ENCODE measurements at places on chromosomes 3 and 15. TPM values are rescaled to one million over a fixed set of nuclear protein-coding genes. Genes with fewer than 3 reads are reported as not detected.

- peak within 1 kb of the TSS; percentile 87 for H3K4me3 ChIP-seq
- H3K36me3 ChIP-seq = peaks cover 5% of the 10 kb centered on the region
- peaks cover 31% of the 10 kb centered on the region for H3K4me1 ChIP-seq
- no peaks in the 10 kb centered on the region for H3K27me3 ChIP-seq
These were observed at the start of gene TIMMDC1 for GRCh38 chr3:119498186-119499011. TIMMDC1 (plus strand) TSS chr3:119498547; CDS start chr3:119498734, 187 bp downstream.

ADAMTSL3 gene
- total RNA-seq = 10.9 TPM

GRCh38 chr3:140276703-140277102, 341.7 kb downstream of the CLSTN2 start:
- no peak overlapping the region for H3K27ac ChIP-seq
- no peaks in the 10 kb centered on the region for H3K4me1 ChIP-seq
- H3K27me3 ChIP-seq = no peaks in the 10 kb centered on the region
- no peak overlapping the region for H3K4me3 ChIP-seq

ANKRD34C gene
- not detected for total RNA-seq

GRCh38 chr15:72375501-72375845, 341 bp downstream of the HEXA start:
- H3K27me3 ChIP-seq = no peaks in the 10 kb centered on the region
- peaks cover 41% of the 10 kb centered on the region for H3K4me1 ChIP-seq
- DNase-seq = no peak
- peak overlapping the region; percentile 95 for H3K27ac ChIP-seq
- H3K36me3 ChIP-seq = no peaks in the 10 kb centered on the region

- peaks cover 52% of the 10 kb centered on the region for H3K4me1 ChIP-seq
- H3K36me3 ChIP-seq = no peaks in the 10 kb centered on the region
- H3K4me3 ChIP-seq = no peak overlapping the region
- H3K27ac ChIP-seq = no peak overlapping the region
- DNase-seq = no peak
These were observed 40.2 kb downstream of the CMTM8 start for GRCh38 chr3:32278714-32279113.

GRCh38 chr3:45781841-45782240, 14.5 kb downstream of the SLC6A20 start:
- no peaks in the 10 kb centered on the region for H3K4me1 ChIP-seq
- H3K4me3 ChIP-seq = no peak overlapping the region
- no peaks in the 10 kb centered on the region for H3K36me3 ChIP-seq
- no peaks in the 10 kb centered on the region for H3K27me3 ChIP-seq
- H3K27ac ChIP-seq = no peak overlapping the region

- no peaks in the 10 kb centered on the region for H3K27me3 ChIP-seq
- peak overlapping the region; percentile 99 for H3K27ac ChIP-seq
- DNase-seq = peak; percentile 57
- no peaks in the 10 kb centered on the region for H3K36me3 ChIP-seq
- peak overlapping the region; percentile 90 for H3K4me3 ChIP-seq
These were observed 468 bp downstream of the UBP1 start for GRCh38 chr3:33439546-33440327.

- DNase-seq = peak; percentile 47
- H3K27me3 ChIP-seq = no peaks in the 10 kb centered on the region
- H3K36me3 ChIP-seq = no peaks in the 10 kb centered on the region
- no peak within 1 kb of the TSS for H3K27ac ChIP-seq
These were observed at the start of gene STAC for GRCh38 chr3:36380221-36381031. STAC (plus strand) TSS chr3:36380504; CDS start chr3:36380644, 140 bp downstream.

SLC28A2 gene
- not detected for total RNA-seq

- H3K4me1 ChIP-seq = no peaks in the 10 kb centered on the region
- no peak overlapping the region for H3K4me3 ChIP-seq
- no peaks in the 10 kb centered on the region for H3K27me3 ChIP-seq
- DNase-seq = no peak
These were observed 23.1 kb upstream of the EIF4A2 start for GRCh38 chr3:186760141-186760833.

ENTPD3 gene
- total RNA-seq = 4.4 TPM

GRCh38 chr3:146655333-146655996, 50.3 kb upstream of the PLSCR5 start:
- no peak overlapping the region for H3K4me3 ChIP-seq
- DNase-seq = no peak
- H3K36me3 ChIP-seq = no peaks in the 10 kb centered on the region
- H3K27ac ChIP-seq = no peak overlapping the region
- no peaks in the 10 kb centered on the region for H3K27me3 ChIP-seq

NR2F2 gene
- total RNA-seq = 29.3 TPM

DNA sequence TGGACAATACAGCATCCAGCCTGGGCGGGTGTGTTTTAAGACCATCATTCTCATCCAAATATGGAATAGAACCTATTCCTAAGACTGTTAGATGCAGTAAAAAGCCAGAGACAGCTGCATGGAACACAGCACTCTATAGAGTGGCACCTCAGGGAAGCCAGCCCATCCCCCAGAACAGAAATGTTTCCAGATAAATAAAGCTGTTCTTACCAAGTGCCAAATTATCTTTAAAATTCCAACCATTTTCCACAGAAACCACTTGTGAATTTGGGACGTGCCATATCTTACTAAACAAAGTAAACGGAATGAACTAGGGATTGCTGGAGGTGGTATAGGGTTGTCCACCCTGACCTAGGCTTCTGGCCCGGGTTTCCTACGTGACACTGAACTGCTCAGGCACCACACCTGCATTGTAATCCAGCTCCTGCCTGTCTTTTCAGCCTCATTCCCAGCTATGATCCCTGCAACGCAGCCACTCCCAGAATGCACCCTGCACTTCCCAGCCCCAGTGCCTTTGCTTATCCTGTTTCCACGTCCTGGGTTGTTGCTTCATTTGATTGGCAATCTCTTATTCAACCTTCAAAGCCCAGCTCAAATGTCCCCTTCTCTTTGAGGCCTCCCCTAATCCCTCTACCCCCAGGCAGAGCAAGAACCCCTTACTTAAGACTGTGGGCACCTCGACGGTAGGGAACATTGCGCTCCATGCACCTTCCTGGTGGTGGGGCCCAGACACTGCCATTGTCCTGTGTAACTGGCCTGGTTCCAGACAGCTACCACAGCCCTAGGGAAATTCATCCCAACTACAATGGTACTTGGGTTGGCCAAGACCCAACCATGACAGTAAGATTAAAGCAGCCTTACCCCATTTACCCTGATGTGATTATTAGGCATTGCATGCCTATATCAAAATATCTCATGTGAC, 100.2 kb downstream of the IQSEC1 start:
- no peaks in the 10 kb centered on the region for H3K27me3 ChIP-seq
- no peak for DNase-seq
- H3K27ac ChIP-seq = no peak overlapping the region
- H3K4me1 ChIP-seq = peaks cover 17% of the 10 kb centered on the region
- no peaks in the 10 kb centered on the region for H3K36me3 ChIP-seq

DNA sequence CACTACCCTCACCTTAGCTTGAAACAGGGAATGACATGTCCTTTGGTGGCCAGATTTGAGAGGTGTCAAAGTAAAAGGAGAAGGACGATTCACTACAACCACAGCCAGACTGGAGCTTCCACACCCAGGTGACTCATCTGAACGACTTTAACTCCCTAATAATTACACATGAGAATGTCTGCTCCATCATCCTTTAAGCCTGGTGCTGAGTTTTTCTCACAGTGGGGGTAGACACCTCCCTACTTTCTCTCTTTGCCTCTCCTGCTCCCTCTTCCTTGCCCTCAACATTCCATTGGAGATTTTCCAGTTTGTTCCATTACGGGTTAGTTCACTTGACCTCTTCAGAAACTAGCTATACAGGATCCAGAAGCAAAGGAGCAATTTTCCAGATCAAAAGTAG, 154.3 kb upstream of the BHLHE40 start:
- H3K27me3 ChIP-seq = no peaks in the 10 kb centered on the region
- H3K36me3 ChIP-seq = no peaks in the 10 kb centered on the region
- DNase-seq = no peak
- H3K4me1 ChIP-seq = peaks cover 37% of the 10 kb centered on the region

- H3K4me3 ChIP-seq = peak overlapping the region; percentile 95
- H3K4me1 ChIP-seq = peaks cover 23% of the 10 kb centered on the region
- H3K27me3 ChIP-seq = no peaks in the 10 kb centered on the region
- peak overlapping the region; percentile 86 for H3K27ac ChIP-seq
- H3K36me3 ChIP-seq = peaks cover 21% of the 10 kb centered on the region
These were observed 494 bp upstream of the NISCH start for GRCh38 chr3:52454938-52455282.

- no peak for DNase-seq
- no peak overlapping the region for H3K27ac ChIP-seq
- H3K27me3 ChIP-seq = no peaks in the 10 kb centered on the region
- no peak overlapping the region for H3K4me3 ChIP-seq
- no peaks in the 10 kb centered on the region for H3K4me1 ChIP-seq
These were observed 251.2 kb upstream of the VEPH1 start for GRCh38 chr3:157754451-157754850.
